ENCODE measurements at places on chromosomes 12 and 14. TPM values are rescaled to one million over a fixed set of nuclear protein-coding genes. Genes with fewer than 3 reads are reported as not detected.

PRR4 gene
- 2.9 TPM for total RNA-seq

TAS2R8 gene
- total RNA-seq = not detected

OTOGL gene
- not detected for total RNA-seq

NELL2 gene
- 47.4 TPM for total RNA-seq

DNA sequence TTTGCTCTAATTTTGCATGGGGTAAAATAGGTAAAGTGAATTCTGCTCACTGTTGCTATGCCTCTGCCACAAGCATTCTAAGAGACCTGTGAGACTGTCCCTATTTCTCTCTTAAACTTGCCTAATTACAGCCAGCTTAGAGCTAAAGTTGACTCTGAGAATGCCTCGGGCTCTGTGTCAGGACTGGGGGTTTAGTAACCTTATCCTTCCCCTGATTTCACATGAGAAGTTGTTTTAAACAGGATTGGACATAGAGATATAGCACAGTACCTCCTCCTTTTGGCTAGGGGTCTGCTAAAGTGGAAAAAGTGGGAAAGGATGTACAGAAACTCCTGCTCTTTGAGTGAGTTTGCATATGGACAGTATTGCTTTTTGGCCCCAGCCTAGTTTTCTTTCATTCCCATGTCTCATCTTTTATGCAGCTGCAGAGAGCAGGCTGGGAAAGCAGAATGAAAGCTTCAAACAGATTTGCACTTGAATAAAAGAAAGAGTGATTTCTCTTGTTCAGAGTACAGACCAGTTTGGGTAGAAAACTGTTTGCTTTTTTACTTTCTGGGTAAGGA lies 122.0 kb downstream of the RAD51B start:
- H3K36me3 ChIP-seq = no peaks in the 10 kb centered on the region
- H3K4me1 ChIP-seq = no peaks in the 10 kb centered on the region
- H3K4me3 ChIP-seq = no peak overlapping the region
- peaks cover 7% of the 10 kb centered on the region for H3K27me3 ChIP-seq

GRCh38 chr14:92109490-92109889 lies 3.1 kb upstream of the ATXN3 start:
- H3K4me1 ChIP-seq = peaks cover 26% of the 10 kb centered on the region
- H3K27me3 ChIP-seq = no peaks in the 10 kb centered on the region
- no peak for DNase-seq
- no peak overlapping the region for H3K27ac ChIP-seq
- H3K36me3 ChIP-seq = no peaks in the 10 kb centered on the region
- no peak overlapping the region for H3K4me3 ChIP-seq

DNA sequence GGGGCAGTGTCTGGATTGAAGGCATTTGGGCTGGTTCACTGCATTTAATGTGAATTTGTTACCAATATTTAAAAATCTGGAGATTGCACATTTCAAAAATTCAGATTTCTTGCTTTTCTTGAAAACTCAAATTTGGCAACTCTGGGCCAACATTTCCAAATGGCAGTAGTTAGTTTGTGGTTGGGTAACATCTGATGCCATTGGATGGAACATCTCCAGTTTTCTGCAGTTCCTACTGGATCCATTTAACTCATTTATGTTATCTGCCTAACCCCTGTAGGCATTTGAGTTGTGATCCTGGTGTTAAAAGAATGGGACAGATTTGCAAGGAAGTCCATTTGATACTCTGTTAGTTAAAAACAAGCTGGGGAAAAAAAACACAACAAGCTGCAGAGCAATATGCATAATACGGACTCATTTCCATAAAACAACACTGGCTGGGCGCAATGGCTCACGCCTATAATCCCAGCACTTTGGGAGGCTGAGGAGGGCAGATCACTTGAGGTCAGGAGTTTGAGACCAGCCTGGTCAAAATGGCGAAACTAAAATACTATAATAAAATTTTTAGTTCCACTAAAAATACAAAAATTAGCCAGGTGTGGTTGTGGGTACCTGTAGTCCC lies 7.9 kb downstream of the EIF2B2 start:
- no peak overlapping the region for H3K4me3 ChIP-seq
- H3K36me3 ChIP-seq = peaks cover 80% of the 10 kb centered on the region

- H3K27ac ChIP-seq = no peak overlapping the region
- DNase-seq = no peak
- H3K27me3 ChIP-seq = no peaks in the 10 kb centered on the region
- peaks cover 8% of the 10 kb centered on the region for H3K36me3 ChIP-seq
- H3K4me3 ChIP-seq = no peak overlapping the region
Measured at GRCh38 chr14:55389330-55389729, 22.3 kb downstream of the ATG14 start.

Data from activated CD8-positive, alpha-beta T cell treated with anti-CD3 and anti-CD28 coated beads, Interleukin-2, amount 10 ng/mL, durations not matched to agents 7 days and 5 days (primary cell).